ENCODE measurements at places on chromosomes 7 and 10.

- DNase-seq: peak; percentile 45
Observed at GRCh38 chr7:69803699-69804516, 205.6 kb downstream of the AUTS2 start.

- no peak for DNase-seq
Observed at GRCh38 chr10:48976196-48976595, 36.6 kb upstream of the LRRC18 start.

DNA sequence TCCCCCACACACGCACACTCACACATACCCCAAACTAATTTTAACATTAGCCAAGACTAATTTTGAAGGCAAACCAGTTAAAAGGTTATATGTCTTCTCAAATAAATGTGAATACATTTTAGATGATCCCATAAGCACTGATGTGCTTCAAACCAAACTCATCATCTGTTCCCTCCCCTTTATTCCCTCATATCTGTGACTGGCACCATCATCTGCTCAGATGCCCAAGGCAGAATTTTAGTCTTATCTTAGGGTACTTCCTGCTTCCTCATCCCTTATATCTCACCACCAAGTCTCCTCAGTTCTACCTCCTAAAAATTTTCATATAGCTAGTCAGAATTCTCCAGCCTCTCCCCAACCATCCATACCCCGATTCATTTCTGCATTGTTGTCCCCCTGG, 80.4 kb downstream of the UPF2 start:
- DNase-seq: no peak

- DNase-seq: no peak
Observed at GRCh38 chr10:4215963-4216575, 431.1 kb upstream of the KLF6 start.

- no peak for DNase-seq
Observed at GRCh38 chr7:29386196-29386765, 177.4 kb upstream of the PRR15 start.

DNA sequence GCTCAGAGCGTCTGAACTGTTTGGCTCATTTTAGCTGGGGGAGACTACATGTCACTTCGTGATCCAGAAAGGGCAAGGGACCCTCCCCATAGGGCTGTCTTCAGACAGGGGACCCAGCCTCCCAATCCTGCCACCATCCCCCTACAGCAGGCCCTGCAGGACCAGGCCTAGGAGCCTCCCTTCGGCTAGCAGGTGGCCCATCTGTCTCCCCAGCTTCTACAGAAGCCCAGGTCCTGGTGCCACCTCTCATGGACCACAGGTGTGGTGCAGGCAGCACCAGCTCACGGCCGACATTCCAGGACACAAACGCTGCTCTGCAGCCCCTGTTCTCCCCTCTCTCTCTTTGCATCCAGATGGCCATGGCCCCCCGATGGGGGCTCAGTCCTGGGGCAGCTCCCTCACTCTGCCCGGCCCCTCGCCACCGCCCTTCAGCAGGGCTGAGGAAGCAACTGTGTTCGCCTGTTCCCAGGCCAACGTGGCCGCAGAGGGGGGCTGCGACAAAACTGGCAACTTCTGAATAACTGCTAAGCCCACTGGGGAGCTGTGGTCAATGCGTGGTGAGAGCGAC, 10.3 kb downstream of the TECPR1 start:
- no peak for DNase-seq

GRCh38 chr7:157651366-157652160, 314.8 kb downstream of the DNAJB6 start:
- DNase-seq: no peak

DNA sequence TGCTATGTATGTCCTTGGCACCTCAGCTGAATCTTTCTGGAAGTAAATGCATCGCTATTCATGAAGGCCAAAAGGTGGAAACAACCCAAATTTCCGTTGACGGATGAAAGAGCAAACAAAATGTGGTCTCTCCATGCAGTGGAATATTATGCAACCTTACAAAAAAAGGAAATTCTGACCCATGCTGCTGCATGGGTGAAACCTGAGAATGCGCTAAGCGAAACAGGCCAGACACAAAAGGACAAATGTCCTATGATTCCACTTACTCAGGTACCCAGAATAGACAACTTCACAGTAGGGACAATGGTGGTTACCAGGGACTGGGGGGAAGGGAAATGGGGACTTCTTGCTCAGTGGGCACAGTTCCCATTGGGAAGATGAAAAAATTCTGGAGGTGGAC, 158.8 kb downstream of the CAMK1D start:
- no peak for DNase-seq

DNA sequence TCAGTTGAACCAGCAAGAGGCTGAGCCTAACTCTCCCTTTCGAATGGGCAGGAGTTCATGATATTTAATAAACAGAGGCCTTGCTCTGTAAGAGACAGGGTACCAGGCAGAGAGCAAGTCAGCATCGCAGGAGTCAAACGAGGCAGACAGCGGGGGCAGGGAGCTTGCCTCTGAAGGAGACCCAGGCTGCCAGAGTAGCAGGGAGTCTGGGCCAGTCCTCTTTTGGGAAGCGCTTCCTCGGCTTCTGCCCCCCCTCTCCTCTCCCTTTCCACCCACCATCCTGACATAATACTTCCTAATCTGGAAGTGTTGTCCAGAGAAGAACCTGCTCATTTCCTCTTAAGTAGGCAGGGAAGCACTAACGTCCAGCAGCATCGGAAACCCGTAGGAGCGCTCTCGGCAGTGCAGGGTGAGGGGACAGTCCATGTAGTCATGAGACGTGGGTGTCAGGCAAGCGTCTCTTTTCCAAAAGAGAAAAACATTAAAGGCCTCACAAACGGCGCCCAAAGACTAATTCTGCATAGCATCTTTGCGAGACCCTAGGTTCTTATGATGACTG, 171.1 kb downstream of the EGFR start:
- DNase-seq: no peak

DNA sequence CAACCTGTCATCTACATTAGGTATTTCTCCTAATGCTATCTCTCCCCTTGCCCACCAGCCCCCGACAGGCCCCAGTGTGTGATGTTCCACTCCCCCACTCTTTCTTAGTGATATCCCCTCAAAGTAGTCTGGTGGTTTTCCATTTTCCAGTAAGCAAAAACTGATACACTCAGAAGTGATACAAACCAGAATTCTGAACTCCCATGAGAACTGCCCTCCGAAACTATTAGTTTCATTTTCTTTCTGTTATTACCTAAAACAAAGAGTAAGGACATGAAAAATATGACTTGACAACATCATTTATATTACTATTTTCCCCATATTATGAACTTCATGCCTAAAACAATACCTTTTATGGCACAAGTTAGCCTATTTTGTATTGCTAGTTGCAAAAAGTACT, 175.0 kb downstream of the OTUD1 start:
- DNase-seq: no peak

DNA sequence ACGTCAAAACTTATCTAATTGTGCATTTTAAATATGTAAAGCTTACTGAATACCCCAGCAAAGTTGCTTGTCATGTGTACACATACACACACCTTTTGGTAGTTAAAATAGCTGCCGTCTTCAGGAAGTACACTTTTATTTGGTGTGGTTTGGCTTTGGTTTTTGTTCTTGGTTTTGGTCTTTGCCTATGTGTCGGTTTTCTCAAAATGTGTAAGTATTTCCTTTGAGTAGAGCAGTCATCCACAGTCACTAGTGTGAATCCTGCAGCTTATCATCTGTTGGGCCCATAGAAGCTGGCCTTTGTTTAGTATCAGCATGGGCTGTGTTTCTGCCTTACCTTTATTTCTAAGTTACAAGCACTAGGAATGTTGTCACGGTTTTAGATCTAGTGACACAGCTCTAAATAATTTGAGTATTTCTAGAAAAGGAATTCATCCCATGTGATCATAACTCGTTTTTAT, 35.3 kb downstream of the NET1 start:
- no peak for DNase-seq

- no peak for DNase-seq
Observed at GRCh38 chr7:110224643-110225042, 866.3 kb upstream of the LRRN3 start.

DNA sequence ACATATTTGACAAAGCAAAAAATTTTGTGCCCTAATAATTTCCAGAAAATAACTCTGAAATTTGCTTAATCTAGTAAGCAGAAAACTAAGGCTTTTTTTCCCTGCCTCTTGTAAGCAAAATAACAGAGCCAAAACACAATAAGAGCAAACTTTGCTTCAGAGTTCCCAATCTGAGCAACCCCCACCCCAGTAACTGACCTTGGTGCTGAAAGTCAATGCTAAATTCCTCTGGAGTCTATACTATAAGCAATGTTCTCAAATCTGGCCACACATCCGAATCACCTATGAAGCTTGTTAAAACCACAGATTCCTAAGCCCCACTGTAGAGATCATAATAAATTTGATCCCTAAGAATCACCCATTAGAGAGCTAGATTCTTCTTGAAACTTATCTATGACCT, 150.5 kb downstream of the ELAPOR2 start:
- DNase-seq: no peak

DNA sequence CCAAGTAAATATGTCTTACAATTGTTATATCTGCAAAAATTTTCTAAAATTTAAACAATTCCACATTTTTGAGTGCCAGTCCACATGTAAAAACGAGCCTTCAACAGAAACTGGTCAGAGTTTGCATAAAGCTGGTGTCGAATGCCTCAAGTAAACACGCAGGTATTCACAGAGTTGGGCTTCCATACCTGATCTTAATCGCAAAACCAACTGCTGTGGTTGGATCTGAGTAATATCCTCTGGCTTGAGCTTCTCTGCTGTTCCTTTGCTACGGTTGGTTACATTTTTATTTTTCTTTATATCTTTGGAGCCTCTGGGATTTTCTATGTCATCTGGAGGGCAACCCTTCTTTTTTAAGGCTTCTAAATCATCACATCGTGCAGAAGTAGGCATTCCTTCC, 28.4 kb downstream of the ITGB1 start:
- no peak for DNase-seq

- no peak for DNase-seq
Observed at GRCh38 chr7:80145780-80146422, 11.3 kb downstream of the GNAI1 start.

- DNase-seq: no peak
Observed at GRCh38 chr7:3151784-3152183, 108.1 kb upstream of the CARD11 start.

- DNase-seq: no peak
Observed at GRCh38 chr7:96562458-96562857, 147.2 kb downstream of the SEM1 start.

DNA sequence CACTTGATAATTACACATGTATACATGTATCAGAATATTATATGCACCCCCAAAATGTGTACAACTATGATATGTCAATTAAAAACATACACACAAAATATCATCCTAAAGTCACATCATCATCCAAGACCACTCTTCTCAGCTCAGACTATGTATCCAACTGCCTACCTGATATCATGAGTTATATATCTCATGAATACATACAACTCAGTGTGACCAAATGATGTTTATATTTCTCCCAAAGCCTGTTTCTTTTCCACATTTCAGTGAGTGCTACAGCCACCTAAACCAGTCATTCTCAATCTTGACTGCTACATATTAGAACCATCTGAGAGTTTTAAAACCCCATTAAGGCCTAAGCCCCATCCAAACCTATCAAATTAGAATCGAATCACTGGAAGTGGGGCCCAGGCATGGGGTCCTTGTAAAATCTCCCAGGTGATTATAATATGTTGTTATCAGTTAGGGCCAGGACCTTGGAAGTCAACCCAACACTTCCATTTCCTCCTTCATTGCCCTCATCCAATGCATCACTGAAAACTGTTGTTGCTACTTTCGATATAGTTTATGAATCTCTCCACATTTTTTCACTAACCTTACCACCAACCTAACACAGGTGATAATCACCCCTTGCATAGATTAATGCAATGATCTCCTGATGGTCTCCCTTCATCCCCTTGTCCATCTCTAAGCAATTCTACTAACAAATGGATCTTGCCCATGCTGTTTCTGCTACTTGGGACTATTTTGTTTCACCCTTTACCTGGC, 53.8 kb upstream of the ITGB8 start:
- no peak for DNase-seq

DNA sequence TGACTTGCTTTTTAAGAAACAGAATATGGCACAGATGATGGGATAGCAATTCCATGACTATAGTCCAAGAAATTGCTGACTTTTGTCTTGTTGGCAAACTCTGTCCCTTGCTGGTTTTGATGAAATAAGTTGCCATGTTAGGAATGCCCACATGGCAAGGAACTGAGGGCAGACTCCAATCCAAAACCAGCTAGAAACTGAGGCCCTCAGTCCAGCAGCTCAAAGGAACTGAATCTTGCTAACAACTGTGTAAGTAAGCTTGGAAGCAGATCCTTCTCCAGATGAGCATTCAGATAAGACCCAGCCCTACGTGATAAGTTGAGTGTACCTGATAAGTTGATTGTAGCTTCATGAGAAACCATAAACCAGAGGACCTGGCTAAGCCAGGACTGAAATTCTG, 64.3 kb upstream of the BMPER start:
- no peak for DNase-seq

- no peak for DNase-seq
Observed at GRCh38 chr7:82091126-82091684, 321.4 kb upstream of the HGF start.

DNA sequence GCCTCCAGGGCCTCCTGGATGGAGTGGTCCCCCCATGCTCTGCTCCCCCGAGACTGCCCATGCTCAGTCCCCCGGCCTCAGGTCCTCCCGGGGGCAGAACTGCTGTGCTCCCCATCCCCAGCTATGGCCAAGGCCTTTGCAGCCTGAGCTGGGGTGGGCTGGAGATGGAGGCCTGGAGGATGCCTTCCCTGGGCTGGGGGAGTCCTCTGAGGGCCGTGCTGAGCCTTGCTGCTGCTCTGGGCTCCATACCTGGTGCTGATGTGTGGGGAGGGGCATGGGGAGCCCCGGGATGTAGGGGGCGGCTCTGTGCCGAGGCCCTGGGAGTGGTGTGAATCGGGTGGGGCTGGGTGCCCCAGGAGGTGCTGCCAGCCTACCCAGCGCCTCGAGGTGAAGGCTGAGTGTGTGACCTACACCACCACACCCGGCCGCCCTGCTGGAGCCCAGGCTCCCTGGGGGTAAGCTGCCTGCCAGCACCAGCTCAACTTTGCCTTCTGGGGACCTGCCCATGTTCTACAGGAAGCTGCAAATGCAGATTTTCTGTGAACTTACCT, 109.5 kb downstream of the UNCX start:
- DNase-seq: no peak

DNA sequence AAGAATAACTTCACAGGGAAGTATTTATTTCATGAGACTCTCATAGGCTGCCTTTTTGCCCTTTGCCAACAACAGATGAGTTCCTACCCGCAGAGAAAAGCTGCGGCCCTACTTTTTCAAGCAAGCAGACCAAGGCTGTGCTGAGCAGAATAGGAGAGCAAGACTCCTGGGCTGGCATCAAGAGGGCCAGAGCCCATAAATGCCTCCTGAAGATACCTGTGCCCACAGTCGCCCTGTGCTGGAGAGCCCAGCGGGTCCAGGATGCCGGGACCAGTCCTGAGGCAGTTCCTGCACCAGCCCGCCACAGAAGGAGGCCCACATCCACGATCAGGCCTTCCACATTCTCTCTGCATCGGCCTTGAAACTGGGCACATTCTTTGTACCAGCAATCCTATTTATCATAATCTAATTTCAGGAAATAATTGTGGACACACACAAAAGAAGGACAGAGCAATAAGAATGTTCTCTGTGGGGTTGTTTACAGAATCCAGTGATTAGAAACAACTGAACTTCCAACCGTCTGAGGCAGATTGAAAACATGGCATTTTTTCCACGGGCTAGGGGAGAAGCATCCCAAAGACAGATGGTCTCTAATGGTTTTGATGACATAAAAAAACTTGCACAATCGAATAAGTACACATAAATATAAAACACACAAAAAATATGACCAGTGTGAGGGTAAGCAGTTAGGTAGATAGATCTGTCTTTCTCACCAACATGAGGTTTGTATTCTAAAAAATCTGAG, 95.6 kb downstream of the CPXM2 start:
- DNase-seq: no peak
